ENCODE measurements at places on chromosomes 2 and 18. TPM values are rescaled to one million over a fixed set of nuclear protein-coding genes. Genes with fewer than 3 reads are reported as not detected.
A peak's percentile ranks its signal among the peaks of the same experiment; 100 is the strongest.

- no peaks in the 10 kb centered on the region for H3K27me3 ChIP-seq
- no peak for DNase-seq
- peaks cover 15% of the 10 kb centered on the region for H3K4me1 ChIP-seq
- no peak overlapping the region for H3K27ac ChIP-seq
- no peaks in the 10 kb centered on the region for H3K36me3 ChIP-seq
Measured at GRCh38 chr18:48159816-48160215, 229.4 kb upstream of the SMAD2 start.

GRCh38 chr2:164747140-164747539, 94.5 kb downstream of the COBLL1 start:
- H3K36me3 ChIP-seq, result no peaks in the 10 kb centered on the region
- H3K4me1 ChIP-seq, result no peaks in the 10 kb centered on the region
- no peaks in the 10 kb centered on the region for H3K27me3 ChIP-seq
- DNase-seq, result no peak
- no peak overlapping the region for H3K4me3 ChIP-seq

The TNFRSF11A gene
- total RNA-seq, result 1.0 TPM

DNA sequence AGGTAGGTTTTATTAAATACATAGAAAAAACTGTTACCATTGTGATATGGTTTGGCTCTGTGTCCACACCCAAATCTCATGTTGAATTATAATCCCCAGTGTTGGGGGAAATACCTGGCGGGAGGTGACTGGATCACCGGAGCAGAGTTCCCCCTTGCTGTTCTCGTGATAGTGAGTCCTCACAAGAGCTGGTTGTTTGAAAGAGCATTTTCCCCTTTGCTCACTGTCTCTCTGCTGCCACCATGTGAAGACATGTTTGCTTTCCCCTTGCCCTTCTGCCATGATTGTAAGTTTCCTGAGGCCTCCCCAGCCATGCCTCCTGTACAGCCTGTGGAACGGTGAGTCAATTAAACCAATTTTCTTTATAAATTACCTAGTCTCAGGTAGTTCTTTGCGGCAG, 352.7 kb upstream of the SLC39A10 start:
- H3K27me3 ChIP-seq, result no peaks in the 10 kb centered on the region
- H3K4me1 ChIP-seq, result no peaks in the 10 kb centered on the region
- no peak for DNase-seq
- no peak overlapping the region for H3K27ac ChIP-seq
- H3K36me3 ChIP-seq, result no peaks in the 10 kb centered on the region

The LRRC30 gene
- total RNA-seq, result not detected

DNA sequence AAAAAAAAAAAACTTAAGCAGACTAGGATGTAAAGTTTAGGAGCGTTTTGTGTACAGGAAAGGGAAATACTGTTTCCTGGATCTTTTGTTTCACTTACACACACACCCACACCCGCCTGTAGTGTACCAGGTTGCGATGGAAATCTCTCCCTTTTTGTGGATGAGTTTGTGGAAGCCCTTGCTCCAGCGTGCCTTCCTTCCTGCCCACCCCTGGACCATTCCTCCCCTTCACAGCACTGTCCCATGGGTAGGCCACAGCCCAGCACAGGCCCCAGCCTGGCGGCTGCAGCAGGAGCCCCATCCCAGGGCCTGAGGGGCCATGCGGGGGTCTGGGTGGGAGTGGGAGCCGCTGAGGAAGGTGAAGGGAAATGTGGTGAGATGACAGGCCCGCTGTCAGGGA, 15.1 kb downstream of the MALL start:
- DNase-seq, result no peak
- no peaks in the 10 kb centered on the region for H3K4me1 ChIP-seq
- peak overlapping the region; percentile 58 for H3K27ac ChIP-seq
- H3K36me3 ChIP-seq, result no peaks in the 10 kb centered on the region
- no peak overlapping the region for H3K4me3 ChIP-seq
- H3K27me3 ChIP-seq, result no peaks in the 10 kb centered on the region

The DCDC2C gene
- not detected for total RNA-seq

Data from right lobe of liver (tissue), 6 donors.